ENCODE measurements at places on chromosomes 3 and 15.

DNA sequence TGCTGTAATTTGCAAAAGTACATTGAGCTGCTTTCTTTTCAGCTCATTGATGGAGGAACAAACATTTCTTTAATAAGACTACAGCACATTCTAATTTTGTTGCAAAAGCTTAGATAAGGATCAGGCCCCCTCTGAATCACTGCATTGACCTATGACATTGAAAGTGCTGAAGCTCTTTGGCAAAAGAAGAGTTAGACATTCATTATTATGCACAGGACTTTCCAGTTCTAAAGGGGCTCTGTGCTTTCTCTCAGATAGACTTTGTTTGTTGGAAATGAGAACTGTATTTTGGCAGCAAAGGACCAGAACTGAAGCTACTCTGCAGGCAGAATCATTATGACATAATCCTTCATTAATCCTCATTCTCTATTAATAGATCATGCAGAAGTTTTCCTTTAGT is 252.9 kb upstream of the SOX2 start:
- no peak for DNase-seq

DNA sequence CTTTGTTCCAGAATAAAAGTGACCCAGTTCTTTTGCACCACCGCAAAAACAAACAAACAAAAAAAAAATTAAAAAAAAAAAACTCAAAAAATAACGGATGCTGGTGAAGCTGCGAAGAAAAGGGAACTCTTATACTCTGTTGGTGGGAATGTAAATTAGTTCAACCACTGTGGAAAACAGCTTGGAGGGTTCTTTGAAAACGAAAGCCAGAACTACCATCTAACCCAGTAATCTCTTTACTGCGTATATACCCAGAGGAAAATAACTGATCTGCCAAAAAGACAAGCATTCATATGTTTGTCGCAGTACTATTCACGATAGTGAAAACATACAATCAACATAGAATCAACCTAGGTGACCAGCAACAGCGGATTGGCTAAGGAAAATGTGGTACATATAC is 298.9 kb upstream of the CBLB start:
- no peak for DNase-seq

DNA sequence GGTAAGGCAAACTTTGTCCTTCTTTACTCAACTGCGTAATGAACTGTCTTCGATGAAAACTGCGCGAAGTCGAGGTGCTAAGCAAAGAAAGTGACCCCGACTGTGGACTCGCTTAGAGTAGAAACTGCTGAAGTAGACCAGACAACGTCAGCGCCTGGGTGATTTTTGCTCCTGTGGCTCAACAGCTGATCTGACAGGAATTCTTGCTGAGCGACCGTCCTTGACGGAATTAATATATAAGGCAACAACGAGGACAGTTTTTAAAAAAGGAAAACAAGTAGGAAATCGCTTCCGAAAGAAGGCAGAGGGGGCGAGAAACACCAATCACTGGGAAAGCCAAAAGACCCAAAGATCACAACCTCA is 541 bp downstream of the RPS27L start:
- DNase-seq: no peak

DNA sequence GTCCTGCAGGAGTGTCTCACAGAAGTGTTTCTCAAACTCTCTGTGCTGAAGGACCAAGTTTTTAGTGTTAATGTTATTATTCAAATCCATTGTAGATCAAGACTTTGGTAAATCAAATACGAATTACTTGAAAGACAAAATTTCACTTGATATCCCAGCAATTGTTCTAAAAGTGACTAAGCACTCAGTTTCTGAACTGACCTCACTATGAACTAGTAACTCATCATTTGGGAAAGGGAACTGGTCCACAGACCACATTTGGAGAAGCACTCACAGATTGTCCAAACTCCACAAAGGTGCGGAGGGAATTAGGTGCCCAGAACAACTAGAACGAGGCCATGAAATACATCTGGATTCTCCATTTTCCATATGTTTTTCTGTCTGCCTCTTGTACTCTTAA is 25.6 kb downstream of the FAM43A start:
- no peak for DNase-seq

GRCh38 chr3:78792212-78792611 is 975.6 kb downstream of the ROBO1 start:
- no peak for DNase-seq

GRCh38 chr3:196377321-196377720 is 39.1 kb upstream of the TM4SF19 start:
- no peak for DNase-seq

GRCh38 chr15:82313446-82313845 is 35.8 kb downstream of the GOLGA6L10 start:
- no peak for DNase-seq

DNA sequence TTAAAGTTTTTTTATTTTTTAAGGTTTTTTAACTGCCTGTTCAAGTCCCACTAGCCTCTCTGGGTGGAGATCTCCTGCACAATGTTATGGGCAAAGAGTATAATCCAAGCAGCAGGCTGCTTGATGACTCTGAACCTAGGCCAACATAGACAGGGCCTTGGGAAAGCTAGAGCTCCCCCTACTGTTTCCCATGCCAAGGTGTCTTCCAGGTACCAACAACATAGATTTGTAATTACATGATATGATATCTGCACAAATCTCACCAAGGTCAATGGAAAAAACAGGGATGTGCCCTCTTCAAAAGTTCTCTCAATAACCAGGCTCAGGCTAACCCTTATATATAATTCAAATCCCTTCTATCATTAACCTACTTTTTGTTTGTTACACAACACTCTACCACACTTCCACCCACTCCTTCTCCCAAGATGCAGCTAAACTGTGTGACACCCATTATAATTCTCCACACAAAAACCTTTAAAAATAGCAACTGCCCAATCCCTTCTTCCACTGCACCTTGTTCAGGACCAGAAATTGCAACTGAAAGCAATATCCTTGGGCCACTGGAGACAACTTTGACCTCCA is 43.8 kb downstream of the RBM15B start:
- DNase-seq: peak; percentile 28

GRCh38 chr15:68347392-68347791 is 69.8 kb downstream of the FEM1B start:
- DNase-seq: no peak

GRCh38 chr3:152857082-152857481 is 22.2 kb downstream of the P2RY1 start:
- DNase-seq: no peak

- DNase-seq: no peak
Measured at GRCh38 chr3:33438881-33439545, 1.2 kb downstream of the UBP1 start.

- no peak for DNase-seq
Measured at GRCh38 chr3:142844339-142844977, 44.4 kb downstream of the PCOLCE2 start.

DNA sequence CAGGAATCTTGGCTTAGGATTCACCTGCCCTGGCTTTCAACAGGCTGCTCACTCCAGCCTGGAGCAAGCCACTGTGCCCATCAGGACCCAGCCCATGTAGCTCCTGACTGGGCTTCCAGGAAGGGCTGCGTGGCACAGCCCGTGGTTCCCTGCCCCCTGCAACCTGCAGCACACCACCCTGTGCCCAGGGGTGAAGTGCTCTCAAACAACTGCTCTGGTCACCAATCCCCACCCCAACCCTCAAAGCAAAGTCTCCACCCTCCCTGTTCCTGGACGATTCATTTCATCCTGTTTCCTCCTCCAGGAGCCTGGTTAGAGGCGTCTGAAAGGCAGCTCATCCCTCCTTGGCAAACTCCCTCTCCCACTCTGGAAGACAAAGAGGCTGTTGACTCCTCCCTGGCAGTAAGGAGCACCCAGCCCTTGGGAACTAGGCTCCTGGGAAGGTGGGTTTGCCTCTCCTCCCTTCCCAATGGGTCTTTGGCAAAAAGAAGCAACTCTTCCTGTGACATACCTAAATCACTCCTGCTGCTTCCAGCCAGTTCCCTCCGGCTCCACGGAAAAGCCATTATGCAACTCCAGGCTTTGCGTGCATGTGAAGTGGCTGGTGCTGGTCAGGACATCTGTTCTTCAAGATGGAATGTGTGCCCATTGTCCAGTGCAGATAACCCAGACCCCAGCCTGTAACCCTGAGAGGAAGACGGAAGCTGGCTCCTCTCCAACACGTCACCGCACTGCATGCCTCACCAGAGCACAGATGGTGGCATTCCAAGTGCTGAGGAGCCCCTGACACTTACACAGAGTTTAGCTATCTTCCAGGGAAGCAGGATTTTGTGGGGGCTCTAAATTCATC is 29.1 kb upstream of the VIPR1 start:
- no peak for DNase-seq

DNA sequence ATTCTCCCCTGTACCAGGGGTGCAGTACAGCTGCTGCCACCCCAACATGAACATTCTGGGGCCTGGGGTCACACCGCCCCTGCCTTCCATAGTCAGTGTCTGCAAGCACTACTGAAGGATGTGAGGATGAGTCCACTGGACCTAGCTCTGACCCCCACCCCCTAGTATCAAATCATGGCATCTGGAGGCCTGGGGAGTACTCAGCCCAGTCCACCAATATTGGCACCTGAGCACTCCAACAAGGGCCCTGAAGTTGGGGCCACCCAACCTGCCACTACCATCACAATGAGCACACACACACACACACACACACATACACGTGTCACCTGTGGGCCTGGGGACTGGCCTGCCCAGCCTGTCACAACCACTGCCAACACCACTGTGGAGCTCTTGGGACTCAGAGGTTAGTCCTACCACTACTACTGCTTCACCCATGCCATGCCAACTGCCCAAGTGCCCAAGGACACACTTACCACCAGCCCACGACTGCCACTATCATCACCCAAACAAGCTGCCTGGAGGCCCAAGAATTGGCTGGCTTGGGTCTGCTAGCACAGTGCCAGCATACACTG is 253.9 kb downstream of the MCTP2 start:
- DNase-seq: no peak

GRCh38 chr15:55907797-55908196 is 85.6 kb downstream of the NEDD4 start:
- peak; percentile 85 for DNase-seq

DNA sequence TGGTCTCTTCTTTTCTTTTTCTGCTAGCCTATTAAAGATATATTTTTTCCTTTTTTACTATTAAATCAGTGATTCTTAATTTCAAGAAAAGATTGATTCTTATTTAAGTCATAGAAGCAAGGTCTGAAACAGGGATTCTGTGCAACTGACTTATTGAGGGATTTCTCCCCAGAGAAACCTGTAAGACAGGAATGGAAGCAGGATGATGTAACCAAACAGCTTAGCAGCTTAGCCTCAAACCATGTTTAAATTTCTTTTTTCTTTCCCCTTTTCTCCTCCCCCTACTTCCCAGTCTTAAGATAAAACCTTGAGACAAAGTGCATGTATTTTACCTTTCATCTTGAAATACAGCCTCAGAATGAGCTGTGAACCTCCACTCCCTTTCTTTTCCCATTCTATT is 322.8 kb downstream of the NEK10 start:
- no peak for DNase-seq

DNA sequence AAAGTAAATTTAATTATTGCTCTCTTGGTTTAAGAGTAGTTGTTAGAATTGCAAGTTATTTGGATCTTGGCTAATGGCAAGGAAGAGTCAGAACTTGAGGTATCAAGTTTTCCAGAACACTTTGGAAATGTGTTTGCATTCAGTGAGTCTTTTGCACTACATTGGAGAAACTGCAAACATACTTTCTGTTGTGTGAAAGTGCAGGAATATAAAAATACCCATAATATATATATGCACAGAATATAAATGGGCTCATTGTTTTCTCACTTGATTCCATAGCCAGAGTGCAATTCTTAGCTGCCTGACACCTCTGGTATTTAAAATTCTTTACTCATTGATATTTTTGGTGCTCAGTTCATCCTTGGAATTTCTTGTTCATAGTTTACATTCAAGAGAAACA is 92.9 kb downstream of the HCN4 start:
- DNase-seq: no peak

DNA sequence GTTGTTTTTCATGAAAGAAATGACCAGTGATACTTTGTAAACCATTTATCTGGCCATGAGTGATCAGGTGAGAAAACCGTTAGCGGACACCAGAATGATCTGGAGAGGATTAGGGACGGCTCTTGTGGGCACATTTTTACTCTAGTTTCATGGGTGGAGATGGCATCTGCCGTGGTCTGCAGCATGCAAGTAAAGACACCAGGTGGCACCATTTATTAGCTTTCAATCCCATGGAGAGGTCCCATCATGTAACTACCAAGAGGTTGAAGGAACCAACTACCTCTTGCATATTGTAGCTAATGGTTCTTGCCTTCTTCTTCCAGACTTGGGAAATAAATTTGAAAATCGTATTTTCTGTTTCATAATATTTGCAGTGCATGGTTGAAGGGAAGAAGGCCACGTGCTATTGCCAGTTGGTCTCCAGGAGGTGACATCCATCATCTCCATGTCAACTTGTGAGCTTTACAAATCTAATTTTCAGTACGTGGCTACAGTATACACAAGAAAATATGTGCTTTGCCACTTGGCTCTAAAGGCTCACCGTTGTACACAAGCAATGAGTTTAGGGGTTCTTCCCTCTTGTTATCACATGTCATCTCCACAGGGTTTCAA is 1.5 kb upstream of the MAPKBP1 start:
- DNase-seq: no peak

DNA sequence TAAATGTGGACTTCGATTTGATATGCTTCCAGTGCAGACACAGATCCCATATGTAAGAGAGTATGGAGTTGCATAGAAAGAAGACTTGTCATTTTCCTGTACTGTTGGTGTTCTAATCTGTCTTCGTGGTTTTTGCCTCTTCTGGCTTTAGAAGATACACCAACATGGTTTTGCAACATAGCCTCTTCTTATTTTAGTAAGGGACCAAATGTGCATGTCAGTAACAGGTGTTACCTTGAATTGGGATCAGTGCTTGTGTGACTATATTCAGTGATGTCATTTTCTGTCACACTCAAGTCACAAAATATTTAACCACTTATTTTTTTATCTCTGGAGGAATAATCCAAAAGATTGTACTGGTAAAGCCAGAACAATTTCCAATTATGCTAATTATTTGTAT is 140.4 kb downstream of the SNRPN start:
- no peak for DNase-seq

- DNase-seq: no peak
Measured at GRCh38 chr3:31635545-31635944, 102.8 kb downstream of the STT3B start.

- DNase-seq: no peak
Measured at GRCh38 chr3:15989419-15989818, 185.1 kb upstream of the GALNT15 start.

- DNase-seq: no peak
Measured at GRCh38 chr15:92061511-92062195, 208.1 kb downstream of the SLCO3A1 start.

GRCh38 chr15:52068004-52068615 is 44.5 kb downstream of the BCL2L10 start:
- peak; percentile 77 for DNase-seq

- peak; percentile 25 for DNase-seq
Measured at GRCh38 chr15:64697911-64698369, 77.4 kb downstream of the RBPMS2 start.

DNA sequence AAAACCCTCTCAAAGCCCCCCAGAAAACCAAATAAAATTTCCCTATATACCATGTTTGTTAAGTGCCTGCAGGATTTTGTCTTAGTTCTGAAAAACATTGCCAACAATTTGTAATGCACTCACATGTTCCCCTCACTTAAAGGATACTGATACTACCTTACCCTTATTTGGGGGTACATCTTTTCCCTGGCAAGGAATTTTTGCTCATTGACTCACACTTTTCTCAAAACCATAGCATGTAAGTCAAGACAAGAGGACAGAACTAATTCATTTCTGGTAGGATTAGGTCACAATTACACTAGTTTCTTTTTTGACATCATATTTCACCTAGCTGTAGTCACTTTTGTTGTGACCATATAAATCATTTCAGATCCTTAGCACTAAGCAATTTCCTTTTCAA is 222.2 kb downstream of the THRB start:
- no peak for DNase-seq
